ENCODE measurements at places on chromosomes 7 and 10.

- no peaks in the 10 kb centered on the region for H3K4me1 ChIP-seq
- H3K4me3 ChIP-seq: no peak overlapping the region
- no peaks in the 10 kb centered on the region for H3K27me3 ChIP-seq
- DNase-seq: no peak
- H3K27ac ChIP-seq: no peak overlapping the region
Measured at GRCh38 chr10:73113551-73113950, 3.3 kb downstream of the NUDT13 start.

DNA sequence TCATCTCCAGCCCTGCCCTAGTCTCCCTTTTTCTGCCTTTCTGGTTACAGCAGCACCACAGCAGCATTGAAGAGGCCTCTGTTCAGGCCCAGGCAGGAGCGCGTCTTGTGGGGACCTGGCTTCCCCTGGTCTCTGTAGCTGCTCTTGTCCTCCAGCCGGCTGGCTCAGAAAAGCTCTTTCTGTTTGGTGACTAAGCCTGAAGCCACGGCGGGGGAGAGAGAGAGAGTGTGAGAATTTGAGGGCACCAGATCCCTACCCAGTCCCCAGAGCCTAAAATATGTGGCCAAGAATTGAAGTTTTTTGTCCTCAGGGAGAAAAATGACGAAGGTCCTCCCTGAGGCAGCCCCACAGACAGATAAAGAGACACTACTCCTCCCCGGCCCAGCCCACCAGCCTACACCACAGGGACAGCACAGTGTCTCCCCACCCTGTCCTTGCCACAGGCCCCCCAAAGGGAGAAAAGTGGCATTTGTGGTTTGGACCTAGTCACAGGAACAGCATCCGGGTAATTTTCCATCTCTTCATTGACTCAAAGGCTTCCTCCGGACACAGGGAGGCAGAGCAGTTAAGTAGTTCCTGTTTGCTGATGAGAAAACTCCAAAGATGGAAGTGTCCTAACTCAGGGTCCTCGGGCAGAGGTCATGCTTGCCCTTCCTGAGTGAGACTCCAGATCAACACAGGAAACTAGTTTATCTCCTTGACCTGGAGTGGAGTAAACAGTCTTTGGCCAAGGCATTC lies 13.3 kb upstream of the FAM180A start:
- DNase-seq: no peak
- H3K36me3 ChIP-seq: no peaks in the 10 kb centered on the region
- H3K27ac ChIP-seq: no peak overlapping the region
- H3K4me1 ChIP-seq: no peaks in the 10 kb centered on the region
- H3K4me3 ChIP-seq: no peak overlapping the region

- no peaks in the 10 kb centered on the region for H3K4me1 ChIP-seq
- H3K27ac ChIP-seq: no peak overlapping the region
- H3K4me3 ChIP-seq: no peak overlapping the region
- no peaks in the 10 kb centered on the region for H3K36me3 ChIP-seq
- DNase-seq: no peak
Measured at GRCh38 chr10:93076871-93077270, 3.2 kb downstream of the CYP26A1 start.

DNA sequence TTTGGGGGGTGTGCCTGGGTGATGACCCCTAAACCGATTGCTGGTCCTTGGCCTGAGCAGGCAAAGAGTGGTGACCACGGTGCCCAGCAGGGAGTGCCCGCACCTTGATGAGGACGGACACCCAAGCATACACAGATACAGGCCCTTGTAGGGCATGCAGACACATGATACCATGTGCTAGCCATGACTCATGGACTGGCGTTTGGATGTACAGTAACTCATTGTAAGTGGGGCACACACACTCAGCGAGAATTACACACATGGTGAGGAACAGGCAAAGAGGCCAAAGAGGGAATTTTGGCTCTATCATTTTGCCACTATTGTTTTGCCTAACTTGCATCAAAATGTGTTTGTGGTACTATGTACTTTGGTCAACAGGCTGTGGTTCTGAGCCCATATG lies 24.1 kb downstream of the KAZALD1 start:
- DNase-seq: no peak
- H3K4me1 ChIP-seq: no peaks in the 10 kb centered on the region
- H3K27me3 ChIP-seq: peaks cover 4% of the 10 kb centered on the region
- no peaks in the 10 kb centered on the region for H3K36me3 ChIP-seq
- no peak overlapping the region for H3K27ac ChIP-seq
- no peak overlapping the region for H3K4me3 ChIP-seq

DNA sequence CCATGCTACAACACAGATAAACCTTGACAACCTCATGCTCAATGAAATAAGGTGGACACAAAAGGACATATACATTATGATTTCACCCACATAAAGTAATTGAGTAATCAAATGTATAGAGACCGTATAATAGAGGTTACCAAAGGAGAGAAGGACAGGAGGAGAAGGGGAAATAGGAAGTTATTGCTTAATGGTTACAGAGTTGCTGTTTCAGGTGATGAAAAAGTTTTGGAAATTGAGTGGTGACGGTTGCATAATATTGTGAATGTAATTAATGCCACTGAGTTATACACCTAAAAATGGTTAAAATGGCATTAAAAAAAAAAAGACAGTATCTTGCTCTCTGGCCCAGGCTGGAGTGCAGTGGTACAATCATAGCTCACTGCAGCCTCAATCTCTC lies 1.5 kb upstream of the OGDH start:
- no peaks in the 10 kb centered on the region for H3K27me3 ChIP-seq
- no peak for DNase-seq
- H3K27ac ChIP-seq: no peak overlapping the region
- H3K36me3 ChIP-seq: no peaks in the 10 kb centered on the region
- no peak overlapping the region for H3K4me3 ChIP-seq

- no peaks in the 10 kb centered on the region for H3K4me1 ChIP-seq
- H3K4me3 ChIP-seq: no peak overlapping the region
- no peak overlapping the region for H3K27ac ChIP-seq
- no peaks in the 10 kb centered on the region for H3K27me3 ChIP-seq
- H3K36me3 ChIP-seq: no peaks in the 10 kb centered on the region
Measured at GRCh38 chr10:36526033-36526432, 599.4 kb upstream of the ANKRD30A start.

GRCh38 chr7:69937097-69937496 lies 338.8 kb downstream of the AUTS2 start:
- DNase-seq: no peak
- H3K4me3 ChIP-seq: no peak overlapping the region
- no peaks in the 10 kb centered on the region for H3K36me3 ChIP-seq
- H3K27me3 ChIP-seq: no peaks in the 10 kb centered on the region
- no peaks in the 10 kb centered on the region for H3K4me1 ChIP-seq

DNA sequence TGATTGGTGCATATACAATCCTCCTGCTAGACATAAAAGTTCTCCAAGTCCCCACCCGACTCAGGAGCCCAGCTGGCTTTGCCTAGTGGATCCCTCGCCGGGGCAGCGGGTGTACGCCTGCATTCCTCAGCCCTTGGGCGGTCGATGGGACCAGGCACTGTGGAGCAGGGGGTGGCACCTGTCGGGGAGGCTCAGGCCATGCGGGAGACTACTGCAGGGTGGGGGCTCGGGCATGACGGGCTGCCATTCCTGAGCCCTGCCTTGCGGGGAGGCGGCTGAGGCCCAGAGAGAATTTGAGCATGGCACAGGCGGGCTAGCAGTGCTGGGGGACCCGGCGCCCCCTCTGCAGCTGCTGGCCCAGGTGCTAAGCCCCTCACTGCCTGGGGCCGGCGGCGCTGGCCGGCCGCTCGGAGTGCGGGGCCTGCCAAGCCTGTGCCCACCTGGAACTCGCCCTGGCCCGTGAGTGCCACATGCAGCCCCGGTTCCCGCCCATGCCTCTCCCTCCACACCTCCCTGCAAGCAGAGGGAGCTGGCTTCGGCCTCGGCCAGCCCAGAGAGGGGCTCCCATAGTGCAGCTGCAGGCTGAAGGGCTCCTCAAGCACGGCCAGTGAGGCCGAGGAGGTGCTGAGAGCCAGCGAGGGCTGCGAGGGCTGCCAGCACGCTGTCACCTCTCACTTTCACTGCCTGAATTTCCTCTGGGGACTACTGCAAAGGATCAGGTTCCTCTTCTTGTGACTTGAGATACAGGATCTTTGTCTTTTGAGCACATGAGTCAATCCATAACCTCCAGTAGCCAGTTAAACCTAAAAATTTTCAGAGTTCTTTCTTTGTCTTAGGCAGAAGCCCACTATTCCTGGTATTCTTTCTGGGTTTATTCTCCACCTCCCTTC lies 25.1 kb upstream of the ELOVL3 start:
- H3K27me3 ChIP-seq: no peaks in the 10 kb centered on the region
- no peaks in the 10 kb centered on the region for H3K36me3 ChIP-seq
- DNase-seq: no peak

DNA sequence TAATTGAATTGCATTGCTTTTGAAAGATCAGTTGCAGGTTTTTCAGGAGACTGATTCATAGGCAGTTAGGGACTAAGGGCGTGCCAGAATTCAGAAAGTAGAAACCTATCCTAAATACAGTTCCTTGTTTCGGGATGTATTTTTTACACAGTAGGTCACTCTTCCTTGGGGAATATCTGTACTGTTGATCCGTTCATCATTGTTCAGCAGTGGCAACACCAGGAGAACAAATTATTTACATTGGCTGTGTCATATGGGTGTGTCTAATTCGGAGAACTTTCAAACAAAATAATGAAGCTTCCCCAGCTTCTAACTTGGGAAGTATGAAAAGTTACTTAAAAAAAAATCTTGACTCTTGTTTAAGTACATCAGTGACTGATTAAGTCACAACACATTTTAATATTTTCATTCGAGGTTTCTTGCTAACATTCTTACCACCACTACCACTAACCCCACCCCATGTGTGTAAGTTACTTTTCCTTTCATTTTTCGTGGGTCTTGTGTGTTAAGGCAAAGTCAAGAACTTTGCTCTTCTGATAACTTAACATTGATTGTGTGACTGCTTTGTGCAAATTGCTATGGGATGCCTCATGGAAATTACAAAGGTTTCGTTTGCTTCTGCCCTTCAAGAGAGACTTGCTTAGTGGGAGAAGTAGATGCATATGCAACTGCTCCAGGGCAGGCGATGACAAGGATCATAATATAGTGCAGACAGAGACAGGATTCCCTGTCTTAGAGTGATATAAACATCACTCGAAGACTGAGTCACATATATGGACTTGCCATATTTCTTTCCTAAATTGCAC lies 43.8 kb upstream of the RPA3 start:
- H3K4me3 ChIP-seq: peak overlapping the region; percentile 1
- DNase-seq: no peak
- H3K36me3 ChIP-seq: no peaks in the 10 kb centered on the region
- no peaks in the 10 kb centered on the region for H3K27me3 ChIP-seq

GRCh38 chr10:131090761-131091661 lies 220.5 kb downstream of the TCERG1L start:
- H3K27me3 ChIP-seq: no peaks in the 10 kb centered on the region
- H3K4me3 ChIP-seq: no peak overlapping the region
- no peaks in the 10 kb centered on the region for H3K36me3 ChIP-seq

DNA sequence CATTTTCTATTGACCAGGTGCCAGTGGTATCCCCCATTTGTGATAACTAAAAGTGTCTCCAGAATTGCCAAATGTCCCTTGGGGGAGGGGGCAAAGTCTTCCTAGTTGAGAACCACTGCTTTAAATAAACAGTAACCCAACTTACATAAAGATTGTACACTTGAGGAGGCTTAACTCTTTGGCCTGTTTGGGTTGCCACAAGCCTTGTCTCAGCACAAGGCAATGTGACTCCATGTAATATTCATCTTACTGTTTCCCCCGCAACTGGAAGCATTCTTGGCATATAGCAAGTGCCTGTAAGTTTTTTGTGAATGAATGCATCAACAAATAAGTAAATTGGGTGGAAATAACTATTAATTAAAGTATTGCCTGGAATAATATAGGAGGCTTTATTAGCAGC lies 108.3 kb downstream of the ANK3 start:
- no peak for DNase-seq
- no peaks in the 10 kb centered on the region for H3K27me3 ChIP-seq
- no peaks in the 10 kb centered on the region for H3K36me3 ChIP-seq
- H3K4me1 ChIP-seq: no peaks in the 10 kb centered on the region

DNA sequence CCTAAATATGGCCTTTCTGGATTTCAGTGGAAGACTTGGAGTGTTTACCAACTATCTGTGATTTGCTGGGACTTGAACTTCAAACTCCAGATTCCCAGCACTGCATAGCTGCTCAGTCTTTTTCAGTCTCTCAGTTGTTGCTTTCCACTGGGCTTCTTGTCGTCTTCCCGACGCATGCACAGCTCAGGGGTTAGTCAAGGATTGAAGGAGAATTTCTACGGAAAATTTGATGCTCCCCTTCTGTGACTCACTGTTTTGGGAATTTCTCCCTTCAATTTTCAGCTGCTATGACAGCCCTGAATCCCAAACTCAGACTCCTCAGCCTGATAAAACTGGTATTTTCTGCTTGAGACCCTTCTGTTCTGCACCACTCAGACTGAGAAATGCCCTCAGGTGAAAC lies 91.7 kb downstream of the CYP26A1 start:
- H3K4me1 ChIP-seq: no peaks in the 10 kb centered on the region
- H3K36me3 ChIP-seq: no peaks in the 10 kb centered on the region
- no peak overlapping the region for H3K4me3 ChIP-seq
- no peaks in the 10 kb centered on the region for H3K27me3 ChIP-seq
- H3K27ac ChIP-seq: no peak overlapping the region

- H3K36me3 ChIP-seq: no peaks in the 10 kb centered on the region
- no peaks in the 10 kb centered on the region for H3K27me3 ChIP-seq
- H3K4me3 ChIP-seq: no peak overlapping the region
- DNase-seq: no peak
Measured at GRCh38 chr10:69818676-69819239, 17.1 kb downstream of the COL13A1 start.

GRCh38 chr10:35208949-35209613 lies 82.4 kb downstream of the CREM start:
- H3K27ac ChIP-seq: no peak overlapping the region
- H3K4me3 ChIP-seq: no peak overlapping the region
- H3K27me3 ChIP-seq: no peaks in the 10 kb centered on the region
- H3K36me3 ChIP-seq: no peaks in the 10 kb centered on the region
- no peak for DNase-seq

DNA sequence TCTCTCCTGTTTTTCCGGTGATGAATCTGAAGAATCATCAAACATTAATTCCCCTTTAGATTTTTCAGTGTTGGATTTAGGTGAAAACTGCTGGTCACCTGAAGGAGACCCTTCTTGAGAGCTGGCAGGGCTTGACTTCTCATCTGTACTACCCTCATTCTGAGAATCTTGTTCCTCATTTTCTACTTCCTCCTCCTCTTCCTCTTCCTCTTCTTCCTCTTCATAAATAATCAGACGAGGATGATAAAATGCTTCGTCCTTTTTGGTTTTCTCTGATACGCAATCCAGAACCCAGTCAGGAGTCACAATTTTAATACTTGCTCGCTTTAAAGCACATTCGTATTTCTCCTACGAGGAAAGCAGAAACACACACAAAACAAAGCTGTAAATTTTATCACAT lies 26.9 kb downstream of the PAXIP1 start:
- no peak overlapping the region for H3K27ac ChIP-seq
- H3K27me3 ChIP-seq: no peaks in the 10 kb centered on the region
- no peaks in the 10 kb centered on the region for H3K4me1 ChIP-seq
- no peak overlapping the region for H3K4me3 ChIP-seq
- H3K36me3 ChIP-seq: no peaks in the 10 kb centered on the region

GRCh38 chr10:51363415-51363814 lies 289.1 kb downstream of the PRKG1 start:
- H3K27me3 ChIP-seq: no peaks in the 10 kb centered on the region
- H3K27ac ChIP-seq: no peak overlapping the region
- no peak for DNase-seq
- H3K4me1 ChIP-seq: no peaks in the 10 kb centered on the region
- no peak overlapping the region for H3K4me3 ChIP-seq
- no peaks in the 10 kb centered on the region for H3K36me3 ChIP-seq

- no peaks in the 10 kb centered on the region for H3K36me3 ChIP-seq
- no peak overlapping the region for H3K27ac ChIP-seq
- no peak overlapping the region for H3K4me3 ChIP-seq
- no peak for DNase-seq
- H3K27me3 ChIP-seq: no peaks in the 10 kb centered on the region
- no peaks in the 10 kb centered on the region for H3K4me1 ChIP-seq
Measured at GRCh38 chr10:31647861-31648260, 280.8 kb downstream of the ARHGAP12 start.

All from uterus (tissue), 4 donors.